Activated CD4-positive, alpha-beta memory T cell treated with anti-CD3 and anti-CD28 coated beads for 36 hours (primary cell): ENCODE measurements at places on chromosomes 7 and 10.

DNA sequence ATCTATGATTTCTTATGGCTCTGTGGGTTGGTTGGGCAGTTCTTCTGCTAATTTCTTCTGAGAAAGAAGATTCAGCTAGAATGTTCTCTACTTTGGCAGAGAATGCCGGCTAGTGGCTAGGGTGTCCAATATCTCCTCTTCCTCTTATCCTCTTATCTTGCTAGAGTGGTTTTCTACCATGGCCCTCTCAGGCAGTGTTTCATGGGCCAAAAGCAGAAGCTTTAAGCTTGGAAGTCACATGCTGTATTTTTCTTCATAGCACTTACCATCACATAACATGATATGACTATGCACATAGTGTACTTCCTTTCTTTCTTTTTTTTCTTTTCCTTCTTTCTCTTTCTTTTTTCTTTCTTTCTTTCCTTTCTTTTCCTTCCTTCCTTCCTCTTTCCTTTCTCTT is 140.0 kb downstream of the ITGB8 start:
- DNase-seq: no peak

- no peak for DNase-seq
Measured at GRCh38 chr10:46231087-46231486, 55.7 kb upstream of the ANTXRL start.

DNA sequence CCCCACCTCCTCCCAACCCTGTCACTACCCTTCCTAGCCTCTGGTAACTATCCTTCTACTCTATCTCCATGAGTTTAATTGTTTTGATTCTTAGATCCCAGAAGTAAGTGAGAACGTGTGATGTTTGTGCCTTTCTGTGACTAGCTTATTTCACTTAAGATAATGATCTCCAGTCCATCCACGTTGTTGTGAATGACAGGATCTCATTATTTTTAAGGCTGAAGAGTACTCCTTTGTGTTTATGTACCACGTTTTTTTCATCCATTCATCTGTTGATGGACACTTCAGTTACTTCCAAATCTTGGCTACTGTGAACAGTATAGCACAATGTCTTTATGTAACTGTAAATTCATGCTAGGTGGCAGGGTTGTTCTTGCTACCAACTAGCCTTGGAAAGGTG is 461.6 kb downstream of the PLXDC2 start:
- no peak for DNase-seq

DNA sequence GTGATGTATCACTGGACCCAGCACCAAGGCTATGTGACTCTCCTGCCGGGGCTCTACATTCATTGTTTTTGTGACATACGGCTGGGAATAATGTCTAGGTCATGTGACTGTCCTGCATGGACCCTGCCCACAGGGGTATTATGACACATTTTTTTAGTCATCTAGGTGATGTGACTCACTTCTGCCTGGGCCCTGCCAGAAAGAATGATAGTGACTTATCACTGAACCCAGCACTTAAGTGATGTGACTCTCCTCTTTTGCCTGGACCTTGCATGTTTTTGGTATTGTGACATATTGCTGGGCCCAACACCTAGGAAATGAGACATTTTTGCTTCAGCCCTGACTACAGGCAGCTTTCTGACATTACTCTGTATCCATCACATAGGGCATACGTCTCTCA is 51.1 kb upstream of the ZNF107 start:
- DNase-seq: no peak

GRCh38 chr7:158934628-158935027 is 78.3 kb downstream of the DYNC2I1 start:
- DNase-seq: no peak

DNA sequence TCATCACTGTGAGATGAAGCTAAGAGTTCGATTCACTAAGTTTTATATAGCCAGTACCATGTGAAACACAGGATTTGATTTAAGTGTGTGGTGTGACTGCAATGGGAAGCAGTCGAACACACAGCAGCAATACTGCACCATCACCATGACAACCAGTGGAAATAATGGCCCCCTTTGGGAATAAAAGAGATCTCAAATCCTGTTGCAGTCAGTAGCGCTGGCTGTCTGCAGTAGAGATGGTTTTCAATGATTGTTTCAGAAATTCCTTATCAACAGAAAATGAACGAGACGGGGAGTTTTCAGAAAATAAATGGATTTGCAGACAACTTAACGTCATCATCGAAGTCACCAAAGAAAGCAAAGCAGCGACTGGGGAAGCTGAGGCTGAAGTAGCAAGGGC is 91.0 kb downstream of the PTPRE start:
- no peak for DNase-seq
